NCI-H526 (cell line): ENCODE measurements at places on chromosomes 12 and 14.

- peak; percentile 95 for DNase-seq
Measured at GRCh38 chr12:104582739-104583138, 126.0 kb downstream of the CHST11 start.

- peak; percentile 86 for DNase-seq
Measured at GRCh38 chr14:55127460-55127951, 1.5 kb upstream of the LGALS3 start.

GRCh38 chr14:68230950-68231717 is 411.6 kb downstream of the RAD51B start:
- DNase-seq, result no peak

GRCh38 chr14:24840204-24840893 is 206.4 kb upstream of the GZMB start:
- DNase-seq, result no peak

GRCh38 chr14:36054353-36055051 is 122.0 kb downstream of the PTCSC3 start:
- DNase-seq, result no peak

GRCh38 chr12:132275110-132275531 is 54.3 kb downstream of the GALNT9 start:
- peak; percentile 32 for DNase-seq

DNA sequence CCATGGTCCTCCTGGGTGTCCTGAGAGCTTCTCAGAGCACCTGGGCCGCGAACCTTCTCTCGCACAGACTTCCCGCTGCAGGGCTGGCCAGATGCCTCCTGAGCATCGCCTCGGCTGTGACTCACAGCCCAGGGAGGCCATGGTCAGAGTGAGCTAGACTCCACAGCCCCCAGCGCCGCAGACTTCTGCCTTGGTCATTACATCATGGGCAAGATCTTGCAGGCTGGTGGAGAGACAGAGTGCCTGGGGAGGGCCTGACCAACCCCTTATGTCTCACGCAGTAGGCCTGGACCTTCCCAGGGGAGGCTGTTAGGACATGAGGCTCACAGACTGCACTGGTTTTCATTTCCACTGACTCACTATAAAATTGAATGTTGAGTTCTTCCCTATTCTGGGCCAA is 41.8 kb downstream of the SMOC1 start:
- no peak for DNase-seq

- DNase-seq, result peak; percentile 52
Measured at GRCh38 chr12:89709995-89710872, 1.6 kb upstream of the ATP2B1 start.

- no peak for DNase-seq
Measured at GRCh38 chr12:47414511-47414910, 291.3 kb downstream of the RPAP3 start.

- no peak for DNase-seq
Measured at GRCh38 chr12:43760396-43760795, 1.6 kb downstream of the IRAK4 start.

DNA sequence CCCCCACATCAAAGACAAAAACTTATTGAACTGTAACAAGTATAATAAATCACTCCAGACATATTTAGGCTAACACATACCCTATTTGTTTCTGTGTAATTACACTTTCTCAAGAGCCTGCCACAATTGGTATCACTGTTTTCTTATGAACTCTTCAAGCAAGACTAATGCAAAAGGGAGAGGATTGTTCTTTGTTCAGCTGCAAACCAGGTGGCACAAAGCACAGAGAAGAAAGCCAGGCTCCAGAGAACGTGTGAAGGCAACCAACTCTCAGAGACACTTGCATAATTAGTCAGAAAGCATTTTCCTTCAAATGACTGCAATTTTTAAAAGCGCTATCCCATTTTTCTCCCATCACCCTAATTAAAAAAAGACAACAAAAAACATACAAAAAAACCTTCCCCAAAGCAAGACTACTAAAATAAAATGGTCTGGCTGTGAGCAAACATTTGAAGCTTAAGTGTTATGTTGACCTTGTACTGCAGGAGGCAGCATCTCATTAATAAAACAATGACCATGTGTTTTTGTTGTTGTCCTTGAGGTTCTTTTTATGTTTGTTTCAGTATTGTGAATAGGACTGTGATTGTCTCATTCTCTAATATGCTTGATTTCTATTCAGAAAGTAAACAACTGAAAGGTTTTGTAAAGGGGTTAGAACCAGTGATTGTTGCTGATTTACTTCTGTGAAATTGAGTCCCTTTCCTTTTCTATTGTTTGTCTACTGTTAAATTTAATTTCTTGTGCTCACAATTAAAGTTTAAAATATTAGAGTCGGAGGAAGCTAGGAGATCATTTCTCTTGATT is 452.7 kb upstream of the PDE3A start:
- DNase-seq, result peak; percentile 5

DNA sequence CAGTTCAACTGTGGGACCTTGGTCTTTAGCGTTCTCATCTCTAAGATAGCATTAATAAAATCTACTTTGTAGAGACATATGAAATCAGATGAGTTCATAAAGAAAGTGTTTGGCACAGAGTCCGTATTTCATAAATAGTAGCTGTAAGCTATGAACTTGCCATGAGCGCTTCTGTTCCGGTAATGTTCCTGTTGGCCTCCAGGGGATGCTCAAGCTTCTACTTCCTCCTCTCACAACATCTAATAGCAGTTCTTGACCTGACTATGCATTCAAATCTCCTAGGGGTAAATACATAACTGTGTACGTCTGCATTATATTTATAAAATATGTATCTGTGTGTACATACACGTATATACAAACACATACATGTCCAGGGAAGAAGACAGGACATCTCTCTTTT is 288.2 kb upstream of the TMPO start:
- DNase-seq, result peak; percentile 52

DNA sequence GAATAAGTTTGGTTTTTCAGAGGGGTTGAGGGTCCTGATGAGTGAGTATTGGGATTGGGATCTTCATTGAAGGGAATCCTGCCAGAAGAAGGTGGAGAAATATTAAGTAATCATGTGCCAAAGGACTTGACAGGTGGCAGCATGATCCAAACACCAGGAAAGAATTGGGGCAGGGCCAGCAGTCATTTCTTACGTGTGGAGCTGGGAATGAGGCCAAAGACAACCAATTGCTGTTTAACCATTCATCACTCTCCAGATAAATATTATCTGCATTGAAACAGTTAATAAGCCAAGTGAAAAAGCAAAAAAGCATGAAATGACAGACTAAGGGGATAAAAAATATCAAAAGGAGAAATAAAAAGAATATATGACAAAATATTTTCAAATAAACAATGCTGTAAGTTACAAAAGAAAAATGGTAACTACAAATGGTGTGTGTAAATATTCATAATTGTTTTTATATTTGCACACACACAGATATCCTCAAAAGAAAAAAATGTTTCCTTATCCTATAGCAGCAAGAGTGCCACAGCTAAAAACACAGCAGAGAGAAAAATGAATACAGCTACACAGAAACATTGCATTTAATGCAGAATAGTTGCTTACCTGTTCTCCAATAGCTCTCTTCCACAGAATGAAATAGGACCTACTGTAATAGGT is 26.2 kb downstream of the C2CD5 start:
- DNase-seq, result no peak

DNA sequence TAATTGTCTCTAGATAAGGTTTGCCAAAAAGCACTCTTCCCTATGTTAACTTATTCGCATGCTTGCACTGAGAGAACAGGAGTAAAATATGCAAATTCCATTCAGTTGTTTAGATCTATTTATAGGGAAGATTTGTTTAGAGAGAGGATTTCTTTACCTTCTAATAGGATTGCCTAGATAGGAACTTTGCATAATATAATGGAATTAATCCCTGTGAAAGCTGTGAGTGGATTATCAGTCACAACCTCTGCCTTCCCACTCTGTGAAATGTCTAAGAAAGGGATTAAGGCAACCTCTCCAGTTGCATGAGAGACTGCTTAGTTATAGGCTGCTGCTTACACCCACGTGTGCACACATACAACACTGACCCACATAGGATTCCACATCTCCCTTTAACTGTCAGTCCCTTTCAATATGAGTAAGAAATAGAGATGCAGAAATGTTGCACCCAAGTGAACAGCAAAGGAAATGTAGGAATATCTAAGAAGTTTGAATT is 83.2 kb downstream of the ALG10B start:
- no peak for DNase-seq

DNA sequence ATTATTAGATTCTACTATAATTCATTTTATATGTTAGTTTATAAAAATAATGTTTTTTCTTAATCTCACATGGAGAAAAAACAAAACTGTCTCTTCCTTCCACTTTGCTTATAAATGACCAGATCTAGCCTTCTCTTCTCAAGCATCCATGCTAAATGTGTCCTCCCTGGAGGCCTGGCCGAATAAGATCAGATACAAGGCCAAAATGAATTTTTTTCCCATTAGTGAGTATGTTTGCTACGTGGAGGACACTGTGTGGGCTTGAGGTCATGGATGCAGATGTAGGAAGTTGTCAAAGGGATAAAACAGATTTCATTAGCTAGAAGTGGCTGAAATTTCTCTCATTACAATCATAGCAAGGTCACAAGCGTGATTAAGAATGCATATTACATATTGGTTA is 1244.9 kb upstream of the SEL1L start:
- DNase-seq, result no peak

DNA sequence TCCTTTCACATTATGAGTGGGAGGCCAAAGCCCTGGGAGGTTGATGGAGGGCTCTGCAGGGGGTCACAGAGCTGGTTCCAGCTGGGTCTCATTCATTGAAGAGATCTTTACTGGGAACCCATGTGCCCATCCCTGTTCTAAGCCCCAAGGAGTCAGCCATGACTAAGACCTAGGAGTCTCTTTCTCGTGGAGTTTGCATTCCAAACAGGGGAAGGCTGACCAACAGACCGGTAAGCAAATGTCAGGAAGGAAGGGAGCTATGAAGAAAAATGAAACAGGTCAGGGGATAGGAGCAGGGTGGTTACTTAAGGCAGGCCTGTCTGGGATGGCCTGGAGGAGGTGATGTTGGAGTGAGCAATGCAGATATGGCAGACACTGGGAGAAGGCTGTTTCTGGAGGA is 31.5 kb downstream of the SYNDIG1L start:
- no peak for DNase-seq

DNA sequence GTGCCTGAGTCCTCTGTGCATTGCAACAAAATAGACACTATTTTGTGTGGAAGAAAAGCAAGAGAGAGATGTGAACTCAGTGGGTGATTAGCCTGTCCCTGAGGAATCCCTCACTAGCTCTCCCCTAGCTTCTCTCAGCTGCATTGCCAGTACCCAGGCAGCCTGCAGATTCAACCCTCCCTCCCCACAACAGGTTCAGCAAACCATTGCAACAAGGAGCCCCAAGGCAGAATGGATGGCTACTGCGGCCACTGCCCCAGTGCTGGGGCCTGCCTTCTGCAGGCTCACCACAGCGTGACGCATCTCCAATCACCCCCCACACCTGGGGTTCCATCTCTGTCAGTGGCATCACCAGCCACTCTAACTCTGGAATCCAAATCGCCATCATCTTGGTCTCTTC is 2.3 kb downstream of the CRACR2A start:
- no peak for DNase-seq

GRCh38 chr14:76257111-76257803 is 105.5 kb downstream of the GPATCH2L start:
- no peak for DNase-seq

DNA sequence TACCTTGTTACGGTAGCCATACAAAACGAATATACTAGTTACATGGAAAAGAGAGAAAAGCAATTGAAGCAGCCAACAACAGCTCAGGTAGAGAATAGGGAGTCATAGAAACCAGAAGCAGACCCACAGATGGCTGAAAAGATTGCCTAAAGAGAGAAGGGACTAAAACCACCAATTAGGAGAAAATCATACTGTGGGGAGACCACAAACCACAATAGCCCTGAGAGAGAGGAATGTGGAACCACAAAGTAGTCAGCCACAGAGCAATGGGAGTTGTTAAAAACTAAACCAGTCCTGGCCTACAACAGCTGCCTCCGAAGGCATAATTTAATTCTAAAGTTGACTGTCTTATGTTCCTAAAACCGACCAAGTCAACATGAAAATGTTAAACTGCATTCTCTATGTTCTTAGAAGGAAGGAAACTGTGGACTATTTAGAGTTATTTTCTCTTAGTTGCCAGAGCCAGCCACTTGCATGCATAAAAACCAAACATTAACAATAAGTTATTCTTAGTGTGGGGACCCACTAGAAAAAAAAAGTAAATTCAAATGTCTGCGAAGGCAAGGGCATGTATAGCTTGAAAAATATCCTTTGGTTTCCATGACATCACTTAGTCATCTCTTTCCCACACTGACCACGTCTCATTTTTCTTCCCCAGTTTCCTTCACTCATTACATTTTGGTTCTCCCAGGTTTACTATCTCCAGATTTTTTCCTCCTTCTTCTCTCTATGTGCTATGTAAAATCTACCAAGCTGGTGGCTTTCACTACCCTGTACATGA is 398.1 kb downstream of the NOVA1 start:
- no peak for DNase-seq

- no peak for DNase-seq
Measured at GRCh38 chr12:9779209-9779608, 18.5 kb upstream of the CD69 start.

GRCh38 chr12:90859591-90859990 is 95.4 kb downstream of the CCER1 start:
- no peak for DNase-seq

- DNase-seq, result no peak
Measured at GRCh38 chr12:46366771-46367170, 5.8 kb downstream of the SLC38A2 start.

GRCh38 chr12:89390802-89391673 is 38.7 kb upstream of the DUSP6 start:
- DNase-seq, result no peak

GRCh38 chr12:101165319-101165718 is 44.7 kb downstream of the SLC5A8 start:
- no peak for DNase-seq

GRCh38 chr12:40684986-40685385 is 7.3 kb upstream of the CNTN1 start:
- no peak for DNase-seq

DNA sequence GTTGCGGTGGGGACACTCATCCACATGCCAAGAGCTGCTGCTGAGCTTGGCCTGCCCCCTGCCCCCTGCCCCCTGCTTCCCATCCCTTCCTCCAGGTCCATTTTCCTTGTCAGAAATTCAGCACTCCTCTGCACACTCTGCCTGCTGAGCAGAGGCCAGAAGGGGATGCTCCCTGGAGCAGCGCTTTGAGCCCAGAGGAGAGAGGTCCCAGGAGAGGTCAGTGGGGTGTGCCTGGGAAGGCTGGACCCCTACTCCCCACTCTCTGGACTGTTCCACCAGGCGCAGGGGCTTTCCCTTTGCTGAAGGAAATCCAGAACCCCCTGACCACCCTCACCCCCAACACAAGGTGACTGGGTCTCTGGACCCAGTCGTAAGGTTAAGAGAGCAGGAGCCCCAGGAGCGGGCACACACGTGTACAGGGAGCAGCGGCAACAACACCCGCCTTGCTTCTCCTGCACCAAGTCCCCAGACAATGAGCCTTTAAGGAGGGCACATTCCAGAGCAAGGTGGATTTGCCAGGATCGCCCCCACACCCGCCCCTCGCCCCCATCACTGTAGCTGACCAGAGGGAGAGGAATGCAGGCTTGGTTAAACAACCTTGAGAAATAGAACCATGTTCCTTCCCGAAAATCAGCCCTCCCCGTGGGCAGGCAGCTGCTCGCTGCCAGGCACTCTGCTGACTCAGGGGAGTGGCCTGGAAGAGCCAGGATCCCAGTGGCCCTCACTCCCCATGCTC is 30.7 kb downstream of the ISCA2 start:
- no peak for DNase-seq

- DNase-seq, result no peak
Measured at GRCh38 chr12:30692470-30692869, 3.2 kb downstream of the IPO8 start.
